ENCODE measurements at places on chromosomes 7 and 10.

DNA sequence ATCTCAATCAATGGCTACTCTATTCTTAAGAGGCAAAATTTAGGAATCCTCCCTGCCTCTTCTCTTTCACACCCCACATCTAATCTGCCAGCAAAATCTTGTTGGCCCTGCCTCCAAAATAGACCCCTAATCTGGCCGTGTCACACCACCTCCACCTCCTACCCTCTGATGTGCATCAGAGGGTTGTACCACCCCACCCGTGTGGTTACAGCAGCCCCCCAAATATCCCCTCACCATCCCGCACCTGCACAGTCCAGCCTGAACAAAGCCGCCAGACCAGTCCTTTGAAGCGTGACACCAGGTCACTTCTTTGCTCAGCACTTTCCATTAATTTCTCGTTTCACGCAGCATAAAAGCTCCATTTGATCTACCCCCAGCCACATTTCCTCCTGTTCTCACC, 776 bp upstream of the XPNPEP1 start:
- no peak for DNase-seq

DNA sequence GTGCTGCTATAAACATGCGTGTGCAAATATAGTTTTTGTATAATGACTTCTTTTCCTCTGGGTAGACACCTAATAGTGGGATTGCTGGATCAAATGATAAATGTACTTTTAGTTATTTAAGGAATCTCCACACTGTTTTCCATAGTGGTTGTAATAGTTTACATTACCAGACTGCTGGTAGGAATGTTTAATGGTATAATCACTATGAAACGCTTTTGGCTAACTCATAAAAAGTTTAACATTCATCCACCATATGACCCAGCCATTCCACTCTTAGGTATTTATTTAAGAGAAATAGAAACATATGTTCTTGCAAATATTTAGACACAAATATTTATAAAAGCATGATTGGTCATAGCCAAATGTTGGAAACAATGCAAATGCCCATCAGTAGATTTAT, 32.1 kb upstream of the TFEC start:
- no peak for DNase-seq

GRCh38 chr7:123916240-123916724, 8.8 kb upstream of the SPAM1 start:
- DNase-seq = no peak

DNA sequence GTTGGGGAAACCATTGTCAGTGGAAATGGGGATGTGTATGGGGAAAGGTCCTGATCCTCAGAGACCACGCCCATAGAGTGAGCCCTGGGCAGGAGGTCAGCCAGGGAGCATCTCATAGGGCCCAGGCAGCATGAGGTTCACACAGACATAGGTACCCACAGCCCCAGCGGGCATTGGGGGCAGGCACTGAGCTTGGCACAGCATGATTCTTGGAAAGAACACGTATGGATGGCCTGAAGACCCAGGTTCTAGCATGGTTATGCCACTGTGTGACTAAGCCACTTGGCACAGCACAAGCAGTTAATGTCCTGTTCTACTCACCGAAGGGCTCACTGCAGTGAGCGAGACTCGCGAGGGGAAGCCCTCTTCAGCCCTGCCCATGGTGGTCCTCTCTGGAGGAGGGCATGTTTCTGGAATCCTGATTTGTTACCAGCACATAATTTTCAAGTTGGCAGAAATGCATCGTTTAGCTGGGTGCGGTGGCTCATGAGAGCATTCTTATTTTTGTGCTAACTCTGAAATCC, 125.2 kb downstream of the UBE2H start:
- no peak for DNase-seq

DNA sequence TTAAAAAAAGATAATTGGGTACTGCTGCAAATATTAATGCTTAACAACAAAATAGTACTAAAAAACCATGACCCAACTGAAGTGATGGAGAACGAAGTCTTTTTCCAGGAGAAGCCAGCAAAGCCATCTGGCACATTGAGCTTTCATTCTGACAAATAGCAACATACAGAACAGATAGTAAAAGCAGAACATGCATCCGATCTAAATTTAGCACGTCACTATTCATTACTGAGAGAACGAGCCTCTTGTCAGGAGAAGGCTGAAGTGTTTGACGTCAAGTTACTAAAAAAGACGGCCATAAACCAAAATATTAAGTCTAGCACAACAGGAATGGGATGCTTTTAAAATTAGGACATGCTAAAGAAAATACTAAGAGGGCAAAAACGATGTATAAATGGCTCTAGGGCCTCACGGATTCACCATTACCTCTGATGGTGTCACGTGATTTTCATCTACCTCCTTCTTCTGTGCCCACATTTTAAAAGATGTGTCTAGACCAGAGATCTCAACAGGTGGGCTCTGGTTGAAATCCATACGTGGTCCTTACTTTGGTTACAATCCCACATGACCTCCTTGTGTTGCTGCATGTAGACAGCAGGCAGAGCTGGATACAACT, 52.3 kb downstream of the CTBP2 start:
- DNase-seq = no peak

DNA sequence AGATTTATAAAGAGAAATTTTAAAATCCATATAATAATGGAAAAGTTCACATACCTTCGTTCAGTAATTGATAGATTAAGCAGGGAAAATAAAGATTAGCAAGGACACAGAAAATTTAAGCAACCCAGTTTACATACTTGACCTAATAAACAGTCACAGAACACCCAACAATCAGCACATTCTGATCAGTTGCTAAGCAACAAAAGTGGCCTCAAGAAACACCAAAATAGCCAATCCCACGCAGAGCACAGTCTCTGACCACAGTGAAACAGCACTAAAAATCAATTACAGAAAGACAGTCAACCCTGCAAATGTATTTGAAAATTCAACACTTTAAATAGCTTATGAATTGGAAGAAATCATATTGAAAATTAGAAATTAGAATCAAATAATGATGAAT, 39.3 kb upstream of the DRGX start:
- no peak for DNase-seq

DNA sequence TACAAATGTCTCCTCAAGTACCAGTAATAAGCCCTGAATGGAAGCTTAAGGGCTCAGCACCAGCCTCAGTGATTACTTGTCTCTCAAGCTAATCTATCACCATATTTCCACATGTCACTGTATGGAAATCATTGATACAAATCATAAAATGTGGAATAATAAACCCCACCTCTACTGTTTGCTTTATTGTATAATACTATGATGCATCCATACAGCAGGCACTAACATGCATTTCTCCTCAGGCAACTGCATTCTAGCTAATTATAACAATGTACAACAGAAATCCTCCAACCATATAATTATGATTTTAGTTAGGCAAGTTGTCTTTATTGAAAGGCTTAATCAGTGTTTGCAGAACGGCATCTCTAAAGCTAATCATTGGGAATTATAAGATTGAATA, 26.2 kb downstream of the CRPPA start:
- no peak for DNase-seq

- DNase-seq = no peak
These were observed 61.8 kb upstream of the SDK1 start for GRCh38 chr7:3239291-3239691.

DNA sequence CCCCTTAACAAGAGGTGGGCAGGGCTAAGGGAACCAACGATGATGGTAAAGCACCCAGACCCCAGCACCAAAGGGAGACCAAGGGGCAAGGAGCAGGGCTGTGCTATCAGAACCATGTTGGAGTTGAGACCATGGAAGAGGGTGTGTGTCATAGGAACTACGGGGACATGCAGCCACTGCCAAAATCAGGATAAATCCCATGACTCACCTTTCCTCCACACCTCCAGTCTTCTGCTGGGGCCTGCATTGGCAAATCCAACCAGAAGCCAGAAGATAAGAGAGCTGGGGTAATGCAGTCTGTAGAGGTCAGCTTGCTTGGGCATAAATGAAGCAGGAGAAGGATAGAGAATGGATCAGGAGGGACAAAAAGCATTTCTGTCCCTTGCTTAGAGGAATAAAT, 42.7 kb upstream of the SMARCD3 start:
- DNase-seq = no peak

Data from stimulated activated CD8-positive, alpha-beta memory T cell treated with anti-CD3 and anti-CD28 coated beads, Interleukin-15, amount 100 ng/mL, for 4 hours (primary cell).